ENCODE measurements at places on chromosomes 7 and 10. TPM values are rescaled to one million over a fixed set of nuclear protein-coding genes. Genes with fewer than 3 reads are reported as not detected.

DNA sequence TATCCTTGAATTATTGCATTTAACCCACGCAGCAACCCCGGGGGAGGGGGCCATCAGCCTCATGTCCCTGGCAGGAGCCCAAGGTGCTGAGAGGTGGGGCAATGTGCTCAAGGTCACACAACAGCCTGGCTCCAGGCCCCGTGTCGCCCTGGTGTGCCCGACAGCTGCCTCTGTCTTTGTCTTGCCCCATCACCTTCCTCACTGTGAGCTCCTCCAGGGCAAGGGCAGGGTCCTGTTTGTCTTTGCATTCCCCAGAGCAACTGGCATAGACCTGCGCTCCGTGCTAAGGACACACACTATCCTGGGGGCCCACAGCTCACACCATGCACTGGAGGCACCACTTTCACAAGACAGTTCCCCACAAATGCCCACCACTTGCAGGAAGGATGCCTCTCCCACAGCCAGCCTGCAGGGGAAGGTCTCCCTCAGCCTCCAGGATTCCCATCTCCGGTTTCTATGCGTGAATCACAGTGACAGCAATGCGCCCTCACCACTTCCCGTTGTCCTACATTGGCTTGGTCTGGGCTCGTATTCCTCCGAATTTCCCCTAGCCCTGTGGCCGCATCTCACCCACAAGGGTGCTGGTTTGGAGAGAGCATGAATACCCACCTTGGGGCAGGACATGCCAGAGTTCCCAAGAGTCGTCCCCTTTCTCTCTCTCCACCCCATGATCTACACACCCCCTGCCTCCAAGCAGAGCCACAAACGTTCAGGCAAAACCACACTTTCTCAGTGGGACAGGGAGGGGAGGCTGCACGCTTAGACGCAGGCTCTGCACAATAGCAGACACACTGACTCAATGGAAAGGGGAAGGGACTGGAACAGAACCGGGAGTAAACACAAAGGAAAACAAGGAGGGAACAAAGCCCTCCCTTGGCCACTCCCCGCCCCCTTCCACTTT, 10.3 kb downstream of the ITPRIP start:
- peak overlapping the region; percentile 37 for H3K4me3 ChIP-seq
- DNase-seq: peak; percentile 28
- no peaks in the 10 kb centered on the region for H3K27me3 ChIP-seq
- no peaks in the 10 kb centered on the region for H3K36me3 ChIP-seq
- H3K27ac ChIP-seq: no peak overlapping the region
- peaks cover 60% of the 10 kb centered on the region for H3K4me1 ChIP-seq

GRCh38 chr7:137882806-137883205, 36.0 kb upstream of the DGKI start:
- no peaks in the 10 kb centered on the region for H3K4me1 ChIP-seq
- no peaks in the 10 kb centered on the region for H3K27me3 ChIP-seq
- H3K36me3 ChIP-seq: peaks cover 93% of the 10 kb centered on the region
- no peak overlapping the region for H3K4me3 ChIP-seq
- no peak overlapping the region for H3K27ac ChIP-seq
- no peak for DNase-seq

GRCh38 chr10:106450966-106451365, 713.5 kb downstream of the SORCS1 start:
- H3K36me3 ChIP-seq: no peaks in the 10 kb centered on the region
- H3K4me3 ChIP-seq: no peak overlapping the region
- no peaks in the 10 kb centered on the region for H3K27me3 ChIP-seq
- DNase-seq: no peak
- H3K4me1 ChIP-seq: no peaks in the 10 kb centered on the region

DNA sequence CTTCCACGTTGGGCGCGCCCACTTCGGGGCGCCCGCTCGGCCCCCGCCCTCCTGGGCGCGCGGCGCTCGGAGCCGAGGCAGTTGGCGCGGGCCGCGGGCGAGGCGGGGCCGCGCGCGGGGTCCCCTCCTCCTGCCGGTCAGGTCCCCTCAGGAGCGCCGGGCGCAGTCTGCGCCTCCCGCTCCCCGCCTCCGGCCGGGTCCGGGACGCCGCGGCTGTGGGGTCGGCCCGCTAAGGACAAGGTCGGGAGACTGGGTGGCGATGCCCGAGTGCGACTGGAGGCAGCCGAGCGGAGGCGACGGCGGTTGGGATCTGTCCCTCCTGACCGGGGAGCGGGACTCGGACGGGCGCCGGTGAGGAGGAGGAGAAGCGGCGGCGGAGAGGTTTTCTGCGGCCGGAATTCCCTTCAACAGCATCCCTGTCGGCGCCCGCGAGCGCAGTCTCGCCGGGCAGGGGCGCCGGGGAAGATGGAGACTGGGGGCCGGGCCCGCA, at the start of gene ATRNL1:
ATRNL1 (plus strand) TSS at position 80 of the 490 bp plus-strand sequence; CDS start at position 466, 386 bp downstream.
- peaks cover 26% of the 10 kb centered on the region for H3K27me3 ChIP-seq
- no peaks in the 10 kb centered on the region for H3K4me1 ChIP-seq
- no peak within 1 kb of the TSS for H3K27ac ChIP-seq
- peak within 1 kb of the TSS; percentile 62 for H3K4me3 ChIP-seq
- H3K36me3 ChIP-seq: no peaks in the 10 kb centered on the region

GRCh38 chr7:90239050-90239449, 5.9 kb upstream of the CFAP69 start:
- H3K27me3 ChIP-seq: no peaks in the 10 kb centered on the region
- no peak overlapping the region for H3K27ac ChIP-seq
- H3K4me1 ChIP-seq: peaks cover 12% of the 10 kb centered on the region
- no peak overlapping the region for H3K4me3 ChIP-seq

- DNase-seq: no peak
- peaks cover 6% of the 10 kb centered on the region for H3K4me1 ChIP-seq
- H3K27me3 ChIP-seq: peaks cover 3% of the 10 kb centered on the region
- H3K36me3 ChIP-seq: no peaks in the 10 kb centered on the region
Observed at GRCh38 chr7:45712872-45713668, 138.9 kb downstream of the ADCY1 start.

DNA sequence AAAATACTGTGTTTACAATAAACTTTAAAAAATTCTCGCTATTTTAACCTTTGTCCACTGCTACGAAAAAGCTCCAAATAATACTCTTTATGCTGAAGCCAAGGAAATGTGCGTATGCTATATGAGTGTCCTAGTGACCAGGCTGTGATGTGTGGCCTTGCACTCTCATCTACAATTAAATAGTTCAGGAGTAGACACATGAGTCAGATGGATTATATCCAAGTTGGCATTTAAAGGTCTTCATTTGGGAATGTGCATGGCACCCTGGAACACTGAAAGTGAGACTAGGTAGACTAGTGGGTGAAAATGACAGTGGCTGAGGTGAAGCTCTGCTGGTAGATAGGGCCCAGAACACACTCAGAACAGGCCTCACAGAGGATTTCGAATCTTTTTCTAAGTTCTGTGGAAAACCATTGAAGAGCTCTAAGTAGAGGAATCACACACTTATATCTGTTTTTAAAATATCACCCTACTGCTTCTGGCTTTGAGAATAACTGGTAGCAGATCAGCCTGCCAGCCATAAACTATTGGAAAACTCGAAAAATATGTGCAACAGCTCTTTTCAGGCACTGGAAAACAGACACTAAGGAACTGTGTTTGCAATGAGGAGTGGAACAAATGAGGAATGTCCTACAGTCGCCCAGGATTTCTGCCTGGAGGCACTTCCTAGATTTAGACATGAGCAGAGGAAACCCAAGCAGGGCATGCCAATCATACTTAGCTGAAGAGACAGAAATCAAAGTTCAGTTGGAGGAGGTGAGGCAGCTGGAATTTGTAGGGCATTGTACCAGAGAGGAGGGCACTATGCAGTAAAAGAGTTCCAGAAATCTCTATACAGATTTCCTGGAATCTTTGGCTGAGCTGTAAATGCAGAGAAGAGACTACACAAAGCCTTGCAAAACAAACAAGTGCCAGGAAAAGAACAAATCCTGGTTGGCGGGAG, 603.8 kb upstream of the LRRTM3 start:
- H3K4me3 ChIP-seq: no peak overlapping the region
- peaks cover 9% of the 10 kb centered on the region for H3K4me1 ChIP-seq
- no peaks in the 10 kb centered on the region for H3K36me3 ChIP-seq
- H3K27me3 ChIP-seq: no peaks in the 10 kb centered on the region

- H3K27ac ChIP-seq: peak overlapping the region; percentile 55
- H3K4me1 ChIP-seq: peaks cover 48% of the 10 kb centered on the region
- peak; percentile 84 for DNase-seq
- peaks cover 67% of the 10 kb centered on the region for H3K36me3 ChIP-seq
Observed at GRCh38 chr10:95260397-95260881, 30.4 kb downstream of the PDLIM1 start.

DNA sequence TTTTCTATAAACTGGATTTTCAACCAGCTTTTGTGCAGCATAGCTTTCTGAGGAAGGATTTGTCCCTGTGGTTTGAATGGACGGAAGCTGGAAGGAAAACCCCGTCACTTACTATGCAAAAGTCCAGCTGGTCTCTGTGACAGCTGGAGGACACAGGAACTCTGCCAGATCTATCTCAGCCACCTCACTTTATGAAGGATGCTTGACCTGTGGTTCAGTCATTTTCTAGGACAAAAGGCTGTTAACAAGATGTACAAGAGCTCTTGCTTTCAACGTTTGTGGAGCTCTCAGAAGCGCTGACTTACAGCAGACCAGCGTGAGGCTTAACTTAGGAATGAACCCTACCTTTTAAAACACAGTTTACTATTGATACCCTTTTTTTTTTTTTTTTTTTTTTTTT, 90.8 kb downstream of the CREM start:
- H3K27me3 ChIP-seq: no peaks in the 10 kb centered on the region
- no peak overlapping the region for H3K27ac ChIP-seq

DNA sequence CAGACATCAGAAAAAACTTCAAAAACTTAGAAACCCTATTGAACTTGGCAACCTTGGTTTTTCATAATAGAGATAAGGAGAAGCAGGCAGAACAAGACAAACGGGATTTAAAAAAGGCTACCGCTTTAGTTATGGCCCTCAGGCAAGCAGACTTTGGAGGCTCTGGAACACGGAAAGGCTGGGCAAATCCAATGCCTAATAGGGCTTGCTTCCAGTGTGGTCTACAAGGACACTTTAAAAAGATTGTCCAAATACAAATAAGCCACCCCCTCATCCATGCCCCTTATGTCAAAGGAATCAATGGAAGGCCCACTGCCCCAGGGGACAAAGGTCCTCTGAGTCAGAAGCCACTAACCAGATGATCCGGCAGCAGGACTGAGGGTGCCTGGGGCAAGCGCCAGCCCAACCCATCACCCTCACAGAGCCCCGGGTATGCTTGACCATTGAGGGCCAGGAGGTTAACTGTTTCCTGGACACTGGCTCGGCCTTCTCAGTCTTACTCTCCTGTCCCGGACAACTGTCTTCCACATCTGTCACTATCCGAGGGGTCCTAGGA, 115.3 kb downstream of the NRCAM start:
- peaks cover 18% of the 10 kb centered on the region for H3K4me1 ChIP-seq
- no peak overlapping the region for H3K27ac ChIP-seq
- peak; percentile 69 for DNase-seq
- H3K27me3 ChIP-seq: no peaks in the 10 kb centered on the region

Gene RELN
- 215 TPM for total RNA-seq

Gene PHKG1
- 0.44 TPM for total RNA-seq

Gene MALRD1
- total RNA-seq: 5.0 TPM
